ENCODE measurements at places on chromosomes 1 and 21. TPM values are rescaled to one million over a fixed set of nuclear protein-coding genes. Genes with fewer than 3 reads are reported as not detected.
A peak's percentile ranks its signal among the peaks of the same experiment; 100 is the strongest.

GRCh38 chr1:110857964-110858948 lies 14.7 kb upstream of the CD53 start:
- no peak for DNase-seq

DNA sequence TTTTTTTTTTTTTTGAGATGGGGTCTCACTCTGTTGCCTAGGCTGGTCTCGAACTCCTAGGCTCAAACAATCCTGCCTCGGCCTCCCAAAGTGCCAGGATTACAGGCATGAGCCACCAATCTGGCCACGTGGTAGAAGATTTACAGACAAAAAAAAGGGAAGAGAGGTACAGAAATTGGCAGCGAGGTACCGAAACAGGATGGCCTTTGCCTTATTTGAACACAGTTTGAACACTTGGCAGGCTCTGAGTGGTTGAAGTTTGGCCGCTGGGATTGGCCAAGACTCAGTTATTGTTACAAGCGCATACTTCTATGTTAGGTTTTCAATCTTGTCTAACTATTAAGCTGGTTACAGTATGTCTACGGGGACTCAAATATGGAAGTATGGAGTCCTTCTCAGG lies 6.2 kb upstream of the AADACL4 start:
- no peak for DNase-seq

DNA sequence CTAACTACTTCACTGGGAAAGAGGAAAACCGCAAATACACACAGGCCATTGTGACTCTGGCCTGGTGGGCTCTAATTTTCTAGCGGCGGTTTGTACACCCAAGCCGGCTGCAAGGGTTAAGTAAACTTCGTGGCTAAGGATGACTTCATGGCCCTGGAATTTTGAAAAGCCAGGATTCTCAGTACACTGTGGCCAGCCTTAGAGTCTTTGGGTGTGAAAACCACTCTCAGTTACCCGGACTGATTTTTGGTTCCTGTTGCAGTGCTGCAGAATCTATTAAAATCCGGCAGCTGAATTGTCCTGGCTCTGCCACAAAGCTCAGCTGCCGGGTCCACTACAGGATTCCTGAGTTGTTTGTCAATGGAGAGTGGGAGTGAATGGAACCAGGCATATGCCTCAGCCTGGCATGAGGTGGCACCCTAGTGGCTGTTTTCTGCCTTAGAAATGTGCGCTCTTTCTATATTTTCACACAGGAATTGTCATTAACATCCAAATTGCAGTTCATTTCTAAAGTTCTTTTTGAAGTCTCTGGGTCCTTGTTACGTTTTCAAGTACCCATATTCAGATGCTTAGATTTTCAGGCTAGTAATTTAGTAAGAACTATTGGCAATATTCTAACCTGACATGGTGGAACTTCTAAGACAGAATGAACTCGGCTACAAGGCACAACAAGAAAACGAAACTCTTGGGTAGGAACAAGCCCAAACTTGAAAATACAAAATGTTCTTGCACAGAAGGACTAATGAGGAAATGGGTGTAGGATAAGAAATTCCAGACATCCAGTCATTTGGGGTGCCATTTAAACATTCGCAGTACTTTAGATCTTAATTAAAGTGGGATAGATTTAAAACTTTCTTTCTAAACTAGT lies 255.9 kb downstream of the NFIA start:
- peak; percentile 92 for DNase-seq

GRCh38 chr1:24299901-24300300 lies 19.3 kb upstream of the GRHL3 start:
- DNase-seq: no peak

DNA sequence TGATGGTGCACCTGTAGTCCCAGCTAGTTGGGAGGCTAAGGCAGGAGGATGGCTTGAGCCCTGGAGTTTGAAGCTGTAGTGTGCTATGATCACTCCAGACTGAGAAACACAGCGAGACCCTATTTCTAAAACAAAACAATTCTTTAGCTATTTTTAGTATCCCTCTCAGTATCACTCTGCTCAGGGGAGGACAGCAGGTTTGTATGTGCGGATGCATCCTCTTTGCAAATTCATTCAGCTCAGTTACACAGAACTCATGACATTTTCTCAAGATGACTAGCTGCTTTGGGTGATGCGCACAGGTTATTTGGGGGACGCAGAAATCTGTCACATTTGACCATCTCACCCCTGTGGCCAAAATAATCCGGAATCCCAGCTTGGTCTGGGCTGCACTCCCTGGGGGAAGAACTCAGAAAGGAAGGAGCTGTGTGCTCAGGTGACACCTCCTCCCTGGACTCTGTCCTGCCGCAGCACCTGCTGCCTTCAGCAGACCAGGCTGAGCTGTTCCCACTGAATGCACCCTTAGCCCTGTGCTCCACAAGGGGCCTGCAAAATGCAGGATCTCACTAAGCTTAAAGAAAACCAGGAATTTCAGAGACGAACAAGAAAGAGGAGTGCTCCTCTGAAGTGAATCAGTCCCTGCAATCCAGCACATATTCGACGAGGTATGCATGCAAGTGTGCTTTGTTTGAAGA lies 89.5 kb upstream of the PGBD5 start:
- DNase-seq: no peak

NCAM2 gene
- under 0.01 TPM for total RNA-seq

SLC45A3 gene
- total RNA-seq: 9.3 TPM
